ENCODE measurements at places on chromosomes 2 and 18.
A peak's percentile ranks its signal among the peaks of the same experiment; 100 is the strongest.

GRCh38 chr18:69817335-69817940, 130.2 kb downstream of the CD226 start:
- no peaks in the 10 kb centered on the region for H3K27me3 ChIP-seq
- peak; percentile 94 for DNase-seq
- H3K4me3 ChIP-seq, result no peak overlapping the region
- H3K27ac ChIP-seq, result no peak overlapping the region
- H3K36me3 ChIP-seq, result no peaks in the 10 kb centered on the region

- H3K4me1 ChIP-seq, result peaks cover 5% of the 10 kb centered on the region
- DNase-seq, result no peak
- no peaks in the 10 kb centered on the region for H3K27me3 ChIP-seq
- no peak overlapping the region for H3K4me3 ChIP-seq
Observed at GRCh38 chr2:43152741-43153647, 73.4 kb downstream of the ZFP36L2 start.

GRCh38 chr2:178908810-178909209, 101.6 kb upstream of the TTN start:
- no peaks in the 10 kb centered on the region for H3K36me3 ChIP-seq
- H3K27me3 ChIP-seq, result no peaks in the 10 kb centered on the region
- DNase-seq, result no peak
- H3K4me3 ChIP-seq, result no peak overlapping the region
- H3K27ac ChIP-seq, result no peak overlapping the region
- H3K4me1 ChIP-seq, result no peaks in the 10 kb centered on the region

GRCh38 chr18:35377875-35378573, 887 bp upstream of the ZNF396 start:
- H3K27me3 ChIP-seq, result peaks cover 17% of the 10 kb centered on the region
- peak overlapping the region; percentile 81 for H3K4me3 ChIP-seq
- peak; percentile 16 for DNase-seq
- peaks cover 7% of the 10 kb centered on the region for H3K4me1 ChIP-seq
- no peak overlapping the region for H3K27ac ChIP-seq
- H3K36me3 ChIP-seq, result peaks cover 4% of the 10 kb centered on the region

Measured in mesenchymal stem cell (in vitro differentiated cells and primary cell).